ENCODE measurements at places on chromosomes 16 and 17.

GRCh38 chr17:17089796-17090641, 47.8 kb downstream of the MPRIP start:
- DNase-seq, result peak; percentile 10

- DNase-seq, result no peak
Measured at GRCh38 chr16:1909561-1910231, 8.5 kb downstream of the HS3ST6 start.

DNA sequence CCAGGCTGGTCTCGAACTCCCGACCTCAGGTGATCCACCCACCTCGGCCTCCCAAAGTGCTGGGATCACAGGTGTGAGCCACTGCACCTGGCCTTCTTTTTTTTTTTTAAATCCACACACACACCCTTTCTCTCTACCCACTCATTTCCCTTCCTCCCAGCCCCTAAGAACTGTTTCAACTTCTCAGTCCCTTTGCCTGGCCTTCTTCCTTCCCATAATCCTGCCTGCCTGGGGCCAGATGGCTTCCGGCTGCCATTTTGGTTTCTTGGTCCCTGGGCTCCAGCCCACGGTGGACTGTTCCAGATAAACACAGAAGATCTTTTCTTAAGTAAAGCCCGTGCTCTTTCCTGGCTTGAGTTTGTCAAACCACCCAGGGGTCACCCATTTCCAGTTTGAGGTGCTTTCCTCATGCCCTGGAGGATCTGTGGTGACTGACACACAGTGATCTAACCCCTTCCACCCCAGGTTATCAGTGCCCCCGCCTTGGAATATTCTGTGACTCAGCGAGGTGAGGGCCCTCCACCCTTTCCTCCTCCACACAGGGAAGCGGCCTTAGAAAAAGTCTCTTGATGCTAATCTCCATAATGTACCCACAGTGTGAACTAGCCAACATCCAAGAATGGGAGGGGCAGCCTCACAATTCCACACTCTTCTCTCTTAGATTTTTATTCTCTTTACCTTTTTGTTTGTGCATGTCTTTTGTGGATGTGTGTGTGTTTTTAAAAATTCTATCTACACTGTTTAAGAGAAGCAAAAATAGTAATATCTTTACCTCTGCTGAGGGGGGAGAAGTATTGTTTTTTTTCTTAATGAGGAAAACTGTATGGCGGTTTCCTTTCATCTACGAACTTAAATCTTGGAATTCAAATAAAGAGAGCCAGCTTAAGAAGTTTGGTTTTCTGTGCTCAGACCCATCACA, 60.0 kb downstream of the CRISPLD2 start:
- DNase-seq, result no peak

DNA sequence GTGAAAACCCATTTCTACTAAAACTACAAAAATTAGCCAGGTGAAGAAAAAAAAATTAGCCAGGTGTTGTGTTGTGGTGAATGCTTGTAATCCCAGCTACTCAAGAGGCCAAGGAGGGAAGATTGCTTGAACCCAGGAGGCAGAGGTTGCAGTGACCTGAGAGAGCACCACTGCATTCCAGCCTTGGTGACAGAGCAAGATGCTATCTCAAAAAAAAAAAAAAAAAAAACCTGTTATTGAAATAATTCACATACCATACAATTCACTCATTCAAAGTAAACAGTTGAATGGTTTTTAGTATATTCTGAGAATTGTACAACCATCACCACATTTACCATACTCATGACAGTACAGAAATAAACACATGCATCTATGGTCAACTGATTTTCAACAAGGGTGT, 31.0 kb downstream of the ZNRF1 start:
- DNase-seq, result no peak

DNA sequence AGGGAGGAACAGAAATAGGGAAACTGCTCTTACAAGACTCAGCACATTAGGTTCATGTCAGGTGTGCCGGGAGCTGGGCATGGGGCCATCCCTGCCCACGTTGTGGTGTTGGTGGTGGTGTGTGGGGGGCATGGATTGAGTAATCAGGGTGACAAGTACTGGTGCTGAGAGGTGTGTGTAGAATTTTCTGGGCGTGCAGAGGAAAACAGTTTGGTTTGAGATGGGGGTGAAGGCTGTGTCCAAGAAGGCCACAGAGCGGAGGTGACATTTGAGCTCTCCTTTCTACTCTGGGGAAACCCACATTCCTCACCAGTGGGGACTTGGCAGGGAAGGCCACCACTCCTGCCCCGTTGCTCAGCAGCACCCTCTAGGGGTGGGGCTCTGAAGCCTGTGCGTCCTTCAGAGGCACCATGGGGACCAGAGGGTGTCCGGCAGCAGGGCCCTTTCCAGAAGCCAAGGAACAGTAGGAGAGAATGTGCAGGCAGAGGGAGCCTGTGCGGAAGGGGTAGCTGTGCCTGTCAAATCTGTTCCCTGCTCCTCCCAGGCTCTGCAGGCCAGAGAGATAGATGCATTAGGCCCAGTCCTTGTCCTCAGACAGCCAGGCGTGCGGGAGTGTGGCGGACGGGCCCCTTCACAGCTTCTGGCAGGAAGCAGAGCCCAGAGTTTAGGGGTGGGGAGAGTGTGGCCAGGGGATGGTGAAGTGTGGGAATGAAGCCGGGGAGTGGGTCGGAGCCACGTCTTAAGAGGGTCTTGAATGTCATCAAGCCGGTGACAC, 48.7 kb upstream of the GSE1 start:
- no peak for DNase-seq
